ENCODE measurements at places on chromosomes 7 and 10.

- no peak for DNase-seq
Observed at GRCh38 chr7:137685433-137686164, 161.2 kb downstream of the DGKI start.

DNA sequence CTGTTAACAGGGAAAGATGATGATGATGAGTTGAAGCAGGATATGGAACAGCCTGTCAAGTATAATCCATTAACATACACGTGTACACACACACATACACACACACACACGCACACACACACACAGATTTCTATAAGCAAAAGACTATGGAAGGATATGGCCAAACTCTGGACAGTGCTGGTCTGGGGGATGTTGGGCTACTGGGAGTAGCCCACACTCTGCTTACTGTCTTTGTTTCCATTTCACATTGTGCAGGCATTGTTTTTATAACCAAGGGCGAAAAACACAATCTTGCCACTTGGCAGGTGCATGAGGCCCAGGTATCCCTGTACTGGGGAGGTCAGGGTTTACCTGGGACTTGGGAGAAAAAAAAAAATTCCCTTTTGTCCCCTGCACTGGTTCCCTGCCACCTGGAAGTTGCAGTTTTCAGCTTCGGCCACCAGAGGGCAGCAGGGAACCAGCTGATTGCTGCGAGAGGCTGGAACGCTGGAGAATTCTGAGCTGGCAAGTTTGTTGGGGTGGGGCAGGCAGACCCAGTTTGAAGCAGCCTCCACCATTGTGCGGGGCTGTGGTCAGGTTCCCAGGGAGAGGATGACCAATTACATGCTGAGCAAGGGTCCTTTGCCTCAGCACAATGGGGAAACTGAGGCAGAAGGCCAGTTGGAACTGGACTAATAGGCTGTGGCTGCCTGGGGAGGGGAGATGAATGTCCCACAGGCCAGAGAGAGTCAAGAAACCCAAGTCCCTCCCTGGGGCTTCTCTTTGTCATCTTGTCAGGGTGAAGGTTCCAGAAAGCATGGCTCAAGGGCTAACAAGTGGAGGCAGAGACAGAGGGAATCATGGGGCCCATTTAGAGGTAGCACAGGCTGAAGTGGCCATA, 27.3 kb downstream of the PPIF start:
- peak; percentile 71 for DNase-seq

GRCh38 chr10:49282879-49283341, 16.1 kb upstream of the C10orf71 start:
- DNase-seq, result no peak

GRCh38 chr10:61847640-61848039, 53.9 kb upstream of the ARID5B start:
- DNase-seq, result no peak

DNA sequence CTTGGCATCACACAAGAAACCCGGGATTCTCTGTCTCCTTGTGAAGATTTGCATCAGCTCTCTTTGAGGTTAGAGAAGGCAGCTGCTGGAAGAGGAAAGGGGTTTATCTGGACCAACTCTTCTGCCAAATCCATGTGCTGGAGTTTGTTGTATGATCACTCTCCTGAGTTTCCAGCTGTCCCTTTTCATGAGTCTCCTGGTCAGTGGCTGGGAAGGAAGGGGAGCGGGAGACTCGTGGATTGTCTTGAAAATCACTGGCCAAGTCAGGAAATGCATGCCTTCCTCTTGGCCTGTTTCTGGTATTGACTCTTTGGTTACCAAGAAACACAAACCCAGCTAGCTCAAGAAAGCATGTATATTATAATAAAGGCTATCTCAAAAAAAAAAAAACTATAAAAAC, 38.8 kb downstream of the TACR2 start:
- DNase-seq, result no peak

DNA sequence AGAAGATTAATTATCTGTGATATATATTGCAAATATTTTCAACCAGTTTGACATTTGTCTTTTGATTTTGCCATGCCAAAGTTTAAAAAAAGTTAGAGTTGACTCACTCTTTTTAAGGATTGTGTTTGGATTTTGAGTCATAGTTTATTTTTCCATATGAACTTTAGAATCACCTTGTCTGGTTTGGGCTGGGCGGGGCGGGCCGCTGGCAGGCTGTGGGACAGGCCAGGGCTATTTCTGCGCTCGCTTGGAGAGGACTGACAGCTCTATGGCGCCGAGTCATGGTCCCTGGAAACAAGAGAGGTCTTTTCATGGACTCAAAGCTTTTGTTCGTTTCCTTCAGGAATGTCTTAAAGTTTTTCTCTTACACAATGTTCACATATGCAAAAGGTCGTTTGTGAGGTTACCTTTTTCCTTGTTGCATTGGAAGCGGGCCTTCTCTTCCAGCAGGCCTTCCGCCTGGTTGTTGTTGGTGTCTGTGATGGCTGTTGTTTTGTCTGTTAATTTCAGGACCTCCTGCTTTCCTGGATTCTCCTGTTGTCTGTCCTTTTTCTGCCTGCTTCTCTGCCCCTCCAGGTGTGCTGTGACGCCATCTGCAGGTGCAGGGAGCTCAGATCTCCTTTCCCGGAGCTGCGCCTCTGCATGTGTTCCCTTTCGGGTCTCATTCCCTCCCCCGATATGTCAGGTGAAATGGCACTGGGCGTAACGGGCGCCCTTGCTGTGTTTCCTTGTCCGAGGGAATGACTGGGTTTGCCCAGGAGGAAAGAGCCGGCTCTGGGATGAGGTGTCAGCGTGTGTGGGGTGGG, 53.8 kb downstream of the INPP5A start:
- DNase-seq, result no peak

Data from CD4-positive, alpha-beta T cell treated with Interleukin-6 at 100 ng/mL for 8 hours (primary cell).